ENCODE measurements at places on chromosomes 12 and 14.

- no peak for DNase-seq
Observed at GRCh38 chr12:15831315-15831978, 42.3 kb upstream of the EPS8 start.

- no peak for DNase-seq
Observed at GRCh38 chr12:125033288-125033687, 31.9 kb upstream of the AACS start.

DNA sequence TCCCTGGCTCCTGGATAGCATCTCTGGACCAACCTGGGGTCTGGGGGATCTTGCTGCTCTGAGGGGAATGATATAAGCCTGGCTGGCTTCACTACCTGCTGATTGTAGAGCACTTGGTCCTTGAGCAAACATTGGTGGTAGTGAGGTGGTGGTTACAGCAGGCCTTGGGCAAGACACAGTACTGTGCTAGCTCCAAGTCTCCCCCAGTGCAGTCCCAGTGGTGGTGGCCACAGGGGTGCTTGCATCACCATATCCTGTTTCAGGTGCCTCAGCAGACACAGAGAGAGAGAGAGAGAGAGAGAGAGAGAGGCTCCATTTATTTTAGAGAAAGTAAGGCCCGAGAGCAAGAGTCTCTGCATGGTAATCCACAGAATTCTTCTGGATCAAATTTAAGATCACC, 186.3 kb downstream of the MYRFL start:
- no peak for DNase-seq

DNA sequence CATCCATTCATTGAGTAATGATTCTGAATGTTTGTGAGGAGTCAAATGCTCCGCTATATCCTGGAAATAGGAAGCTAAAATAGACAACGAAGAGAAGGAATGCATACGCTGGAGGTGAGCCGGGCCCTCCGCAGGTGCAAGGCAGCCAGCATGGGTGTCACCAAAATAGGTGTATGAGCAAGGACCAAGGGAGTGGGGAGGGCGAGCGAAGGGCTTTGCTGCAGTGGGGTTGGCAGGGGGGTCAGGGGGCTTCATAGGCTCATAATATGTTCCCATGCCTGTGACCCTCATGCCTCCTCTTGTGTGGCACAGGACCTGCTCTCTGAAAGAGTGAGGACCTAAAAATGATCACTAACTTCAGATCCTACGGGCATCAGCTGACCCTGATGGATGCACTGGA, 73.0 kb downstream of the PRMT8 start:
- DNase-seq, result no peak

- no peak for DNase-seq
Observed at GRCh38 chr12:68341822-68342221, 9.7 kb upstream of the MDM1 start.

DNA sequence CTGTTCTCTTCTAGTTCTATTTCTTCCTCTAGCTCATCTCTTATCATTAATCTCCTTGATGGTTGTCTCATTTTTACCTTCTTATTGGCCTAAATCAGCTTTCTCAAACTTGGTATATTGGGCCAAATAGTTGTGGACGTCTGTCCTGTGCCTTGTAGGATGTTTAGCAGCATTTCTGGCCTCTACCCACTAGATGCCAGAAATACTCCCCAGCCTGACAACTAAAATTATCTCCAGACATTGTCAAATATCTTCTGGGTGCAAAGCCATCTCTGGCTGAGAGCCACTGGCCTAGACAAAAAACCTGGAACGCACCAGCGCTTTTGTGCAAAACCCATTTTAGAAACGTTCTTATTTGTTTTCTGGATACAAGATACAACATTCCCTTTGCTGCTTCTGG, 38.8 kb upstream of the LRRC10 start:
- DNase-seq, result no peak

DNA sequence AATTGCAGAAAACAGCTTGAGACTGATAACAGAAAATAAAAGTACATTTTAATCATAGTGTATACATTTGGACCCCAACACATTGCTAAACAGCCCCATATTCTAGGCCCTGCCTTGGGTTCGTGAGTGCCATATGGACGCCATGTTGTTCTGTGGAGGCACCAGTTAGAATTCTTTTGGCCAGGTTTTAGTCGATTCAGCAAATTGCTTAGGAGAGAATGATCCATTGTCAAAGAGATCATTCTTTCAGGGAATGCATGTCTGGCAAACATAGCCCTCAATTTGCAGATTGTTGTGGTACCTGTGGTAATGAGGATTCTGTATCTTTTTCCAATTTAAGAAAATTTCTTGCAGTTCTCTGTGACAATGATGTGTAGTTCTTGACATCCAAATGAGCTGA, 183.6 kb upstream of the DDHD1 start:
- DNase-seq, result no peak

Measured in EH (cell line).